Naive thymus-derived CD8-positive, alpha-beta T cell (primary cell): ENCODE measurements at places on chromosomes 5 and 9.

GRCh38 chr9:132328580-132328979, 26.2 kb downstream of the SETX start:
- no peak for DNase-seq

DNA sequence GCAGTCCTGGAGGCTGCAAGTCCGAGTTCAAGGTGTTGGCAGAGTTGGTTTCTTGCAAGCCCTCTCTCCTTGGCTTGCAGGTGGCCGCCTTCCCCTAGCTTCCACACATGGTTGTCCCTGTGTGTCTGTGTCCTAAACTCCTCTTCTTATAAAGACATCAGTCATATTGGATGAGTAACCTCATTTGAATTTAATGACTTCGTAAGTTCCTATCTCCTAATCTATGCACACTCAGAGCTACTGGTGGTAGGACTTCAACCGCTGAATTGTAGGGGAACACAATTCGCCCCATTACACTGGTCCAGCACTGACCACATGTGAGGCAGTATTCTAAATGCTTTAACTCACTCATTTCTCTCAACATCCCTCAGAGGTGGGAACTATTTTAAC, 25.9 kb upstream of the ADAMTS2 start:
- DNase-seq = no peak

DNA sequence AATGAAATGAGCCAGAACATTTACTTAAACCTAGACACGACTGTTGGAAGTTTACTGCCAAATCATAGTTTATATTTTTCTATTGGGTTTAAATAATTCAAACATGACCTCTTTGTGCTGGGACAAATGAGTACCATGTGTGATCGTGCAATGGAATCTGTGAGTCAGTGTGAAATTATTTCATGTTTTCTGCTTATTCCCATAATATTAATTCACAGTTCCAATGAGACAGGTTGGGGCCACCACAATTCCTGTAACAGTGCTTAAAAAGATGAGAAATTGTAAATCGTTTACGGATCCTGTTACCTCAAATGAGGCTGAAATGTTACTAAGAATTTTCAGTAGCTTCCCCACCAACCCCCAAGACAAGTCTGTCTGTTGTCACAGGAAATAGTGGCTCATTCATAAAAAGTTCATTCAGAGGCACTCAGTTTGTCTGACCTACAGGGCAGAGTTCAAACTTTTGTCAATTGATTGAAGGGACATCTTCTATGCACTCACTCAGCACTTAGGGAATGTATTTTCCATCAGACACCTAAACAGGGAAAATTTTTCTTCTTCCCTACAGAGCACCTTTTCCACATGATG, 563.9 kb upstream of the ADAMTS16 start:
- no peak for DNase-seq

GRCh38 chr5:61837788-61838187, 468.2 kb upstream of the KIF2A start:
- no peak for DNase-seq

DNA sequence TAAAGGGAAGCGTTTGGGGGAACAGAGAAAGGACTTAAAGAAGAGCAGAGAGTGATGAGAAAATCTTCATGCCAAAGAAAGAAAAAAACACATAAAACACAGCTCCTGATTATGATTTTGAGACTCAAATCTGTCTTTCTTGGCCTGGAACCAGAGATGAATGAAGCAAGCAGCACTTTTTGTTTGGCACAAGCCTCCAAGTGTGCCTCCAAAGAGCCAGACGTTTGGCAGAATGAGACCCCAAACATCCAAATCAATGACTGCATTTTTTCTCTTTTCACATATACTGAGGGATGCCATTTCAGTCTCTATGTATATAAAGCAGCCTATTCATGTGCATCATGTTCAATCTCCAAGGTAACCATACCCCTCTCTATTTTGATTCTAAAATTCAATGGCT, 424.2 kb downstream of the TUSC1 start:
- no peak for DNase-seq
